ENCODE measurements at places on chromosomes 12 and 14.

DNA sequence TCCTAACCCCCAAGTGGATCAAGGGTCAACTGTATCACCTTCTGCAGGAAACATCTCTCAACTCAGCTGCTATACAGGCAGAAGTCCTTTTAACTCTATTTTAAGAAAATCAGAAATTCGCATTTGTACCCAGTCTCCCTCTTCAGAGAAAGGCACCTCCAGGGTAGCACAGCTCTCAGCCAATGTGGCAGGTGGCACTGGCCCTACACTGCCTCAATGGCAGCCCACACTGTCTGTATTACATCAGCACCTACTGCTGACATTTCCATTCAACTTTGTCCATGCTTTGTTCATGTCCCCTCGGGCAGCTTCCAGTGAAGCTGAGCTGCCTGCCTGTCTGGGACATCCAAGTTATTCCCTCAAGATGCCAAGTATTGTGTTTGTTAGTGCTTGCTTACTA is 8.8 kb downstream of the SPTSSA start:
- DNase-seq: no peak

DNA sequence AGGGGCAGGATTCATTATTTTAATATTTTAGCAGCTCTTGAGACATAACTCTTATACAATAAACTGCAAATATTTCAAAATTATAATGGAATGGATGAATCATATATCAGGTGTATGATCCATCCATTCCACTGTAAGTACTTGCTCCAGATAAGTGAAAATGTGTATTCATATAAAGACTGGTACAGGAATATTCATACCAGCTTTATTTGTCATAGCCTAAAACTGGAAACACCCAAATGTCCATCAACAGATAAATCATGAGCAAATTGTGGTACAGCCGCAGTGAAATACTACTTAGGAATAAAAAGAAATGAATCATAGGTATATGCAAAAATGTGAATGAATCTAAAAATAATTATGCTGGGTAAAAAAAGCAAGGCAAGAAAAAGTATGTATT is 263.6 kb upstream of the SYT10 start:
- DNase-seq: no peak

DNA sequence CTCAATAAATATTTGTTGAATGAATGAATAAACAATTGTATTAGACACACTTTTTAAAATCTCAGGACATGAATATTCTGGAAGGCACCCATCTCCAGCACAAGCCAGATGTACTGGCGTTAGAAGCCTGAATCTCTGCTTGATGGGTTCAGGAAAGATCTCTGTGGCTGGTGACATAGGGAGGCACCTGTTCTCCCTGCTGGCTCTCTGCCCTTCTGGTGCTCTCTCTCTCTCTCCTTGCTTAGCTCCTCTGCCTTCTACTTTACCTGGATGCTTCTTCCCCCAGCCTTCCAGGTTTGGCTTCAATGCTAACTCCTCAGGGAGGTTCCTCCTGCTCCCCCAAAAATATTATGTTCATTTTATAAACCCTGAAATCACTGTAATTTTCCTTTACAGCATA is 1.5 kb downstream of the CYP46A1 start:
- no peak for DNase-seq

- peak; percentile 49 for DNase-seq
Measured at GRCh38 chr14:77151918-77152588, 10.5 kb upstream of the ZDHHC22 start.

- peak; percentile 80 for DNase-seq
Measured at GRCh38 chr12:122437656-122438121, 15.2 kb upstream of the CLIP1 start.

DNA sequence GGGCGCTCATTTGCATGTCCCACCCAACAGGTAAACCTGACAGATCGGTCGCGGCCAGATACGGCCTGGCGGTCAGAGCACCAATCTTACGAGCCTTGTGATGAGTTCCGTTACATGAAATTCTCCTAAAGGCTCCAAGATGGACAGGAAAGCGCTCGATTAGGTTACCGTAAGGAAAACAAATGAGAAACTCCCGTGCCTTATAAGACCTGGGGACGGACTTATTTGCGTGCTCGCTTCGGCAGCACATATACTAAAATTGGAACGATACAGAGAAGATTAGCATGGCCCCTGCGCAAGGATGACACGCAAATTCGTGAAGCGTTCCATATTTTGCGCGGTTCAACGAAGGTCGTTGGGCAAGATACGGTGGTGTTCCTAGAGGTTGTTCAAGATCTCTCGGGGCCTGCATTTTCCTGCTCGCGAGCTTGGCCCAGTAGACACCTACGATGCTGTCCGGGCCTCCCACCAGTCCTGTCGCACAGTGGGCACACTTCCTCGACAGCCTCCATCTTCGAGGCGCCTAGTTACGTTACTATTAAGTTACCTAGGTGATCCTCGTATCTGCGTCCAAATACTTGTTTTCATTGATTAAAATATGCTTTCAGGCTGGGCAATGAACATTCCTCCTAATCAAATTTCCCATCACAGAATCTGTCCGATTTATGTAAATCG is at the start of gene RNU6-7:
Gene RNU6-7, plus strand, starts transcription at position 230 of the 675 bp plus-strand sequence.
- DNase-seq: no peak

DNA sequence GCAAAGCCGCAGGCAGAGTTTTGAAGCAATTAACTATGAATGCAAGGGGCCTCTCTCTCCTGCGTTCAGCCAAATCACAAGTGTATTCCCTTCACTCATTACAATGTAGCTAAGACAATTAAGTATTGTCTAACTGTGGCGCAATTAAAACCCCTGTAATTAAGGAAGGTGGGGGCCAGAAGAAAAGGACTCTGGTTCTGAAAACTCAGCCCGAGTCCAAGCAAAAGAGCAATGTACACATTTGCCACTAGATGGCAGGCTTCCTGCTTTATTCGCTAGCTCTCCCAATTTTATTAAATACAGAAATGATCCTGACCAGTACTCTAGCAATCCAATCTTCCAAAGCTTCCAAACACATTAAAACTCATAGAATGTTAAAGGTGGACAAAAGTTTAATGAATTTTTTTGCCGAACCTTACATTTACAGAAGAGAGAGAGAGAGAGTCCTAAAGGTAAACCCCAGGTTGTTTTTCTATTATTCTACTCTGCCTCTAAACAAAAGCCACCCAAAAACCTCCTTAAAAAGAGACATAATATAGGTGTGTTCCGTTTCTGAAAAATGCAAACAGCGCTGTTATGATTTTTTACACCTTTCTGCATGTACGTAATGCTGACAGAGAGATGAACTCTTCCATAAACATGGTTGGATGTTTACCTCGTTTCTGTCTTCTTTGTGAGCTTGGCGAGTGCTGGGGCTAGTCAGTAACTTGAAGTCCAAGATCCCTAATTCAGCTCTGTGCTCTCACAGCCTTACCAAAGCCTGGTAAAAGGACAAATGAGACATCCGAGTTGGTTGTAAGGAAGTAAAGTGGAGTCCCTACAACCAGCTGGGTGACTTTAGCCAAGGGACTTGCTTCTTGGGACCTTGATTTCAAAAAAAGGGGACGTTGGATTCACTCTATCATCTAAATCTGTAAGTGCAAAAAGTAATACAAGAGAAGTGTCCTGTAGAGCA is 50.9 kb upstream of the VASH1 start:
- peak; percentile 21 for DNase-seq

- DNase-seq: no peak
Measured at GRCh38 chr14:67417633-67418032, 5.7 kb upstream of the PLEK2 start.

- DNase-seq: no peak
Measured at GRCh38 chr12:113643177-113643974, 171.7 kb upstream of the LHX5 start.

GRCh38 chr12:30533558-30534265 is 162.0 kb downstream of the IPO8 start:
- DNase-seq: no peak

- no peak for DNase-seq
Measured at GRCh38 chr12:109125791-109126190, 9.4 kb downstream of the ACACB start.

- no peak for DNase-seq
Measured at GRCh38 chr14:76193696-76194095, 42.0 kb downstream of the GPATCH2L start.

GRCh38 chr12:9881246-9881645 is at the start of gene KLRF2:
TSS of gene KLRF2 (plus strand) at chr12:9881489. CDS start at chr12:9881596, 107 bp downstream.
- no peak for DNase-seq

DNA sequence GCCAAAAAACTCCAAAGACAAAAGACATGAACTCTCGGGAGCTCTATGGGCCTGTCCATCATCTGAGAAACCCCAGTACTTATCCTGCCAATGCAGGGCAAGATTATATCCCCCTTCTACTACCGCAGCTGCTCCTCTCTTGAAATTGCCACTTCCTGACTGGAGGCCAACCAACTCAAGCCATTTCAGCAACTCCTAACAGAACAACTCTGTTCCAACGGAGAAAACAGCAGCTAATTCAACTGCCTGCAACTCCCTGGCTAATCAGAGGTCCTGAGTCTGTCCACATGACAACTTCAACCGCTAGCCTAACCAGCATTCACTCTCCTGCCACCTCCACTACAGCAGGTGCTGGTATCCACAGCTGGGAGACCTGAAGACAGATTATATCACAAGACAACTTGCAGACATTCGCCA is 24.1 kb downstream of the CEP83 start:
- DNase-seq: no peak

- no peak for DNase-seq
Measured at GRCh38 chr12:76757694-76758093, 6.2 kb upstream of the ZDHHC17 start.

DNA sequence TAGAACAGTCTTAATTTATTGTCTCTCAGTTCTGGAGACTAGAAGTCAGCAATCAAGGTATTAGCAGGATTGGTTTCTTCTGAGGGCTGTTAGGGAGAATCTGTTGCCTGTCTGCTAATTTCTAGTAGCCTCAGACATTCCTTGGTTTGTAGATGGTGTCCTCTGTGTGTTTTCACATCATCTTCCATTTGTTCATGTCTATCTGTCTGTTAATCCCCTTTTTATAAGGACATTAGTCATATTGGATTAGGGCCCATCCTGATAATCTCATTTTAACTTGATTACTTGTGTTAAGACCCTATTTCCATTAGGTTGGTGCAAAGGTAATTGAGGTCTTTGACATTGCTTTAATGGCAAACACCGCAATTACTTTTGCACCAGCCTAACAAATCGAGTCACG is 34.3 kb downstream of the TBC1D15 start:
- DNase-seq: no peak

DNA sequence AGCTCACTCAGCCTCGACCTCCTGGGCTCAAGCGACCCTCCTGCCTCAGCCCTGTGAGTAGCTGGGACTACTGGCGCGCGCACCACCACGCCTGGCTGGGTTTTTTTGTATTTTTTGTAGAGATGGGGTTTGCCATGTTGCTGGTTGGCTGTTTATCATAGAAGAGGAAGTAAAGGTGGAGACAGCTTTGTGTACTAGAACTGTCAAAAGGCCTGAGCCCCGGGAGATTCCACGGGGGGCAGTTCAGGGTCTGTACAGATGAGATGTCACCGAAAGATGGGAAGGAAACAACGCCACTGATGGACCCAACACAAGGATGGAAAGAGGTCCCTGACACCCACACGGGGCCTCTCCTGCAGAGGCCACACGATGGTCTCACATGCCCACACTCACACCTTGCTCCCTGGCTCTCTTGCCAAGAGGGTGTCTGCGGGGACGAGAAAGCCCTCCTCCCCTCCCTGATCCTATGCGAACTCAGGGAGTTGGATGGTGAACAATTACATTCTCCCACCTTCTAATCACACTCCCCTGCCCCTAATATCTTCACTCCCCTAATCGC is 66.6 kb downstream of the KDM2B start:
- no peak for DNase-seq

- no peak for DNase-seq
Measured at GRCh38 chr12:103834942-103835341, 6.1 kb downstream of the NT5DC3 start.

- no peak for DNase-seq
Measured at GRCh38 chr12:7624478-7624877, 41.2 kb downstream of the APOBEC1 start.

DNA sequence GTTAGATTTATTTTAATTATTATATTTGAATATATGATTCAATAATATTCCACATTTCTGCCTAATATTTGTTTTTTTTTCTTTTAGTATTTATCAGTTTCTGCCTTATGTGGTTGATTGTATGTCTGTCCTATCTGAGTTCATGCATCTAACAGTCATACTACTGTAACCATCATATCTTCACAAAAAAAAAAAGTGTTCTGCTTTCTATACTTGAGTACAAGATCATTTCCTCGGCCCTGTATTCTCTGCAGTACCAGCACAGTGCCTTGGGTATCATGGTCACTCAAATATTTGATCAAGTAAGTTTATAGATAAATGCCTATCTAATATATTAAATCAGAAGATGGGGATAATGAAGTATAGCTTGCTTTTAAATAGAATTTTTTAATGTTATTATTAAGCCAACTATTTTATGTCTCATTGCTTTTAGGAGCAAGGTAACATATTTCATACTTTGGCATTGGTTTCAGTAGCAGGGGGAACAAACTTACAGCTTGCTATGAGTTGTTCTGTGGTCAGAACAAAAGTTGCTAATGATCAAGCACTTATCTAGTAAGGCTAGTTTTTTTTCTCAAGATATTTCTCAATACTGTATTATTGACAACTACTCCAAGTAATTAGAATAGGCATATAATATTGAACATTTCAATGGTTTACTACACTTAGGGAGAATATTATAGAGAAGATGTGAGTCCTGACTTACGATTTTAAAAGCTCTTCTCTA is 290.5 kb upstream of the FBXO33 start:
- DNase-seq: no peak

- no peak for DNase-seq
Measured at GRCh38 chr14:59439256-59439965, 25.8 kb downstream of the GPR135 start.

GRCh38 chr14:77825895-77826519 is 26.1 kb downstream of the ADCK1 start:
- no peak for DNase-seq

- no peak for DNase-seq
Measured at GRCh38 chr14:94466706-94467370, 9.2 kb downstream of the SERPINA9 start.

DNA sequence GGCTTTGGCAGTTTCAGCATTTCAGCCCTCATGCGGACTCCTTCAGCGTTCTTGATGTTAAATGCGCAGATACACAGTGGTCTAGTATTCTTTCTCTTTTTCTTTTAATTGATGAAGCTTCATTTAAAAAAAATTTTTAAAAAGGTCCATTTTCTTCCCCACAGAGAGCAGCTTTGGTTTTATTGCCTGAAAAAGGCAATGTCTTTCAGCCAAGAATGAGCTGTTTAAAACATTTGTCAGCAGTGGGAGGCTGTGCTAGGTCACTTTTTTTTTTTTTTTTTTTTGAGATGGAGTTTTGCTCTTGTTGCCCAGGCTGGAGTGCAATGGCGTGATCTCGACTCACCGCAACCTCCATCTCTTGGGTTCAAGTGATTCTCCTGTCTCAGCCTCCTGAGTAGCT is 13.5 kb downstream of the KMT5A start:
- no peak for DNase-seq

- no peak for DNase-seq
Measured at GRCh38 chr12:120849765-120850164, 54.4 kb downstream of the SPPL3 start.

DNA sequence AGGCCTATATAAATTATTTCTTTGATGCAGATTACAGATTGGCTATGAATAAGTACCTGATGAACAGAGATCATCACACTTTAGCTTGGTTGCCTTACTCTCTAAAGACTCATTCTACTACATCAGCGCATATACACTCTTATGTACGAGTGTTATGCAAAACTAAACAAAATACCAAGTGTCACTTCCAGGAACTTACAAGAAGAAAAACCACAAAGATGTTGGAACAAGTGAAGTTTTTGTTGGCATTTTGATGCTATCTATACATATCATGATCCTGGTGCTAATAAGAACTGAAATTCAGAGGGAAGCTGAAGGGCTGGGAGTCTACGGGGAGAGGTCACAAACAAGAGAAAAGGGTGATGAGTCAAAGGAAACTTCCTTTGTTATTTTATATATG is 47.9 kb upstream of the CERS5 start:
- no peak for DNase-seq

Data from cerebellar nuclear complex (tissue), 1 donor.